ENCODE measurements at places on chromosomes 12 and 14. TPM values are rescaled to one million over a fixed set of nuclear protein-coding genes. Genes with fewer than 3 reads are reported as not detected.

DNA sequence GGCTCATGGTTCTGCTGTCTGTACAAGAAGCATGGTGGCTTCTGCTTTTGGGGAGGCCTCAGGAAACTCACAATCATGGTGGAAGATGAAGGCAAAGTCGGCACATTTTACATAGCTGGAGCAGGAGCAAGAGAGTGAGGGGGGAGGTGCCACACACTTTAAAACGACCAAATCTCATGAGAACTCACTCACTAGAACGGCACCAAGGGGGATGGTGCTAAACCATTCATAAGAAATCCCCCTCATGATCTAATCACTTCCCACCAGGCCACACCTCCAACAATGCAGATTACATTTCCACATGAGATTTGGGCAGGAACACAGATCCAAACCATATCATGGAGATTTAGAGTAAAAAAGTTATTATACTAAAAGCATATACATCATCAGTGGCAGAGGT lies 13.6 kb upstream of the LEMD3 start:
- H3K27me3 ChIP-seq = peaks cover 38% of the 10 kb centered on the region
- DNase-seq = no peak
- no peaks in the 10 kb centered on the region for H3K36me3 ChIP-seq
- H3K4me1 ChIP-seq = peaks cover 13% of the 10 kb centered on the region
- no peak overlapping the region for H3K27ac ChIP-seq

Gene KRT6C
- not detected for total RNA-seq

DNA sequence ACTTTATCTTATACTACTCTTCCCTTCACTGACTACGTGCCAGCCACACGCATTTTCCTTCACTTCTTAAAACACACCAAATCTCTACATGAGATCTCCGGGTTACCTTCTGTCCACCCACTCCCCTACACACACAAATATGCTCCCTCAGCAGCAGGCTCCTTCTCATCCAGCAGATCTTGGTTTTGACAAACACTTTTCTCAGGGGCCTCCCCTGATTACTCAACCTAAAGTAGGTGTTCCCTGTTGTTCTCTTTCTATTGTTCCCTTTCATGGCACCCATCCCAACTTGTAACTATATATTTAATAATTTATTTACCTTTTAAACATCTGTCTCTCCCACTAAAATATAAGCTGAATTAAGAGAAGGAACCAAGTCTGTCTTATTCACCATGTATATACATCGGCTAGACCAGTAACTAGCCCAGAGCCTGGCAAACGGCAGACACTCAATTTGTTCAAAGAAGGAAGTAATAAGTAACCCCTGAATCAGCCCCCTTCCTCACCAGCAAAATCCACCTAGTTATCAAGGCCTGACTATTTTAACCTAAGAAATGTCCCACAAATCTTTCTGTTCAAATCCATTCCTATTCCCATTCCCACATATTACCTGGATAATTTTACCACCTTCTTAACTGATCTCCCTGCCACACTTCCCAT lies 2.7 kb downstream of the C2CD5 start:
- DNase-seq = no peak
- peak overlapping the region; percentile 62 for H3K27ac ChIP-seq
- peaks cover 52% of the 10 kb centered on the region for H3K4me1 ChIP-seq
- no peaks in the 10 kb centered on the region for H3K27me3 ChIP-seq

Gene LMNTD1
- total RNA-seq = not detected

DNA sequence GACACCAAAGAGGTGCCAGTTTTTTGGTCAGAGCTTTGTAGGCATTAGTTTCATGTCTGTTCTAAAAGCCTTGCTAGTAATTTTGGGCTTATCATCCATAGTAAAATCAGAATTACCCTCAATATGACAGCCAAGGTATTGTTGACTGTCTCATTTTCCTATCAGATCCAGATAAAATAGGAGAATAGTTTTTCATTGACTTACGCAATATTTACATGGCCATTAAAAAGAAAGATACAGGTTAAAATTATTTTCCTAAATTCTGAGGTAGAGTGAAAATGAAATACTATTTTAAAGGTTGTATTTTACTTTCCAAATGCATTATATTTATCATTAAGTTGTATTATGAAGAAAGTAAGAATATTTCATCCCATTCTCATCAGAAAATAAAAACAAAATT lies 203.7 kb downstream of the LRFN5 start:
- H3K27me3 ChIP-seq = no peaks in the 10 kb centered on the region
- no peaks in the 10 kb centered on the region for H3K4me1 ChIP-seq
- H3K27ac ChIP-seq = no peak overlapping the region
- H3K4me3 ChIP-seq = no peak overlapping the region
- no peaks in the 10 kb centered on the region for H3K36me3 ChIP-seq
- no peak for DNase-seq

Gene SLC38A2
- total RNA-seq = 381 TPM

Gene NEUROD4
- not detected for total RNA-seq

GRCh38 chr12:109680264-109681005 lies 33.2 kb upstream of the FAM222A start:
- H3K4me1 ChIP-seq = peaks cover 7% of the 10 kb centered on the region
- no peak for DNase-seq
- no peak overlapping the region for H3K4me3 ChIP-seq
- peaks cover 62% of the 10 kb centered on the region for H3K27me3 ChIP-seq

- peak overlapping the region; percentile 80 for H3K4me3 ChIP-seq
- H3K36me3 ChIP-seq = no peaks in the 10 kb centered on the region
- H3K27me3 ChIP-seq = peaks cover 34% of the 10 kb centered on the region
- peaks cover 11% of the 10 kb centered on the region for H3K4me1 ChIP-seq
Observed at GRCh38 chr14:104827177-104828055, 26.5 kb downstream of the ZBTB42 start.

DNA sequence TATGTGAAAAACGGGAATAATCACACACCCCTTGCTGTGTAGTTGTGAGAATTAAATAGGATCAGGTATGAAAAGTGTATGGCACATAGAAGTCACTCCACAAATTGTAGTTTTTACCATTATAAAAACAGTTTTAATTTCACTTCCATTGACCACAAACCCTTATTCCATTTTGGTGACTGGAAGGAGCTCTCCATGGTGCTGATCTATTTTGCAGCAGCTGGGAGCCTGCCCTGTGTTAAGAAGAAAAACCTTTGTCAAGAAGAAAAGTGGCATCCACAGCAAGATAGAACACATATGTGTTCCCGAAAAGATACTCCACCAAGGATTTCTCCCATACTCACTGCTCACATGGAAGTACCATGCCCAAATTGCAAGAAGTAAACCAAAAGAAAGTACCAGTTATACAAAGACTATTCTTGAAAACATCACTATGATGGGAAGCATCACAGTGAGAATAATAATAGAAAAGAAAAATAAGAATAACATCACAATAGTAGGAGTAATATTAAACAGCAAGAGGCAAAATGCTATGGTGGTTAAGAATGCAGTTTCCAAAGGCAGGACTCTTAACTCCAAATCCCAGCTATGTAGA lies 58.7 kb downstream of the TUNAR start:
- peaks cover 6% of the 10 kb centered on the region for H3K4me1 ChIP-seq
- peaks cover 3% of the 10 kb centered on the region for H3K36me3 ChIP-seq
- no peak overlapping the region for H3K27ac ChIP-seq
- DNase-seq = peak; percentile 48
- peaks cover 3% of the 10 kb centered on the region for H3K27me3 ChIP-seq

DNA sequence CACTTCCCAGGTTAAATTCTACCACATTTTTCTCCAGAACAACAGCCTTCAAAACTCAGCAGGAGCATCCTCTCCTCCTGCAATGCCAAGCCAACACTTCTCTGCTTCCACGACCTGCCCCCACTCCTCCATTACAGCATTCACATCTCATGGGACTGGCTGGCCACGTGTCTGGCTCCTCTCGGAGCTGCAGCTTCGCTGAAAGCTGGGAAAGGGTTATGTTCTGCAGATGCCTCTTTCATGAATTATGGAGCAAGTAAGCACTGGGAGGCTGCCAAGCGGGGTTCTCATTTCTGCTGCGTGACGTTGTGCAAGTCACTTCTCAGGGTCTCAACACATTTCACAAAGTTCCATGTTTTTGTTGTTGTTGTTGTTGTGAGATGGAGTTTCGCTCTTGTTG lies 142.2 kb upstream of the RFLNA start:
- H3K36me3 ChIP-seq = peaks cover 32% of the 10 kb centered on the region
- no peak overlapping the region for H3K27ac ChIP-seq
- no peak for DNase-seq

GRCh38 chr12:1127021-1127420 lies 136.0 kb downstream of the ERC1 start:
- H3K27me3 ChIP-seq = peaks cover 40% of the 10 kb centered on the region
- H3K36me3 ChIP-seq = peaks cover 3% of the 10 kb centered on the region
- no peak for DNase-seq

Gene AQP5
- 2.7 TPM for total RNA-seq
